ENCODE measurements at places on chromosomes 7 and 10. TPM values are rescaled to one million over a fixed set of nuclear protein-coding genes. Genes with fewer than 3 reads are reported as not detected.
A peak's percentile ranks its signal among the peaks of the same experiment; 100 is the strongest.

STAG3 gene
- total RNA-seq = 0.46 TPM

NEURL1 gene
- total RNA-seq = 0.06 TPM

FZD1 gene
- 8.4 TPM for total RNA-seq

CUEDC2 gene
- total RNA-seq = 61.9 TPM

MRPS16 gene
- total RNA-seq = 122 TPM

SLC16A9 gene
- total RNA-seq = not detected

SKIDA1 gene
- total RNA-seq = 0.71 TPM

SFRP5 gene
- not detected for total RNA-seq

RELN gene
- 0.02 TPM for total RNA-seq

GRCh38 chr7:141287936-141288335 is 214.1 kb downstream of the TMEM178B start:
- no peak overlapping the region for H3K4me3 ChIP-seq
- H3K27ac ChIP-seq = no peak overlapping the region
- no peak for DNase-seq

DNA sequence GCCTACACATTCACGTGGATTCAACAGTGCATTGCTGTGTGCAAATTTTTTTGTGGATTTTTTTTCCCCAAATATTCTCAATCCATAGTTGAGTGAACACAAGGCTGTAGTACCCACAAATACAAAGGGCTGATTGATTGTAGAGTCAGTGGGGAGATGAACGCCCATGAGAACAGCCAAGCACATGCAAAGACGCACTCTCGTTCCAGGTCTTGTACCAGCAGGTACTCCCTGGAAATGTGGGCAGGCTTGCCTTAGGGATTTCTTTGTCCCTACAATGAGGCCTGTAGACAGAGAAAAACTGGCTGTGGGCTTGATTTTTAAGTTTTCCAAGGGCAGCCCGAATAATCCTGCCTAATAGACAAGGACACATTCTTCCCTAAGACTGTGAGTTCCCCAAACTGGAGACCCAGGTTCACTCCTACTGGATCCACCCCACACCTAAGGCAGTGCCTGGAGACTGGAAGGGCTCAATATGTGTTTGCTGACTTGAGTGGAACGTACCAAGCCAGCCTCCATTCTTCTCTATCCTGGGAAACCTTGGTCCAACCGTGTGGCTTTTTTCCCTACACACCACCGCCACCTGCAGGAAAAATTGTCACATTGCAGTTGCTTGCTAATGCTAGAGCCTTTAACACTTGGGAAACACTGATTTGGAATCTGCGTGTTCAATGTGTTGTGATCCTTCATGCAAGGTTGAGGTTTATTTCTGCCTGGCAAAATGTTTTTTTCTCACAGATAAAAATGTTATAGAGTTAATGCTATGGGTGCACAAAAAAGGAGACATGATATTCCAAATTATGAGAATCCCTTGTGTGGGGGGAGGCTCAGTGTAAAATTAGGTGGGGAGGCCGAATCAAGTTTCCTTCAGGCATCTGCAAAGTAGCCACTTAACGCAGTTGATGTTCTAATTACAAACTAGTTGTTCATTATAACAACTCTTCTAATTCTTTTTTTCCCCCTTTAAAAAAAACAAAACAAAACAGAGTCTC is 49.3 kb downstream of the PPP1R17 start:
- peaks cover 3% of the 10 kb centered on the region for H3K27me3 ChIP-seq
- H3K4me3 ChIP-seq = no peak overlapping the region
- no peaks in the 10 kb centered on the region for H3K4me1 ChIP-seq
- H3K27ac ChIP-seq = no peak overlapping the region
- DNase-seq = peak; percentile 48
- no peaks in the 10 kb centered on the region for H3K36me3 ChIP-seq

DNA sequence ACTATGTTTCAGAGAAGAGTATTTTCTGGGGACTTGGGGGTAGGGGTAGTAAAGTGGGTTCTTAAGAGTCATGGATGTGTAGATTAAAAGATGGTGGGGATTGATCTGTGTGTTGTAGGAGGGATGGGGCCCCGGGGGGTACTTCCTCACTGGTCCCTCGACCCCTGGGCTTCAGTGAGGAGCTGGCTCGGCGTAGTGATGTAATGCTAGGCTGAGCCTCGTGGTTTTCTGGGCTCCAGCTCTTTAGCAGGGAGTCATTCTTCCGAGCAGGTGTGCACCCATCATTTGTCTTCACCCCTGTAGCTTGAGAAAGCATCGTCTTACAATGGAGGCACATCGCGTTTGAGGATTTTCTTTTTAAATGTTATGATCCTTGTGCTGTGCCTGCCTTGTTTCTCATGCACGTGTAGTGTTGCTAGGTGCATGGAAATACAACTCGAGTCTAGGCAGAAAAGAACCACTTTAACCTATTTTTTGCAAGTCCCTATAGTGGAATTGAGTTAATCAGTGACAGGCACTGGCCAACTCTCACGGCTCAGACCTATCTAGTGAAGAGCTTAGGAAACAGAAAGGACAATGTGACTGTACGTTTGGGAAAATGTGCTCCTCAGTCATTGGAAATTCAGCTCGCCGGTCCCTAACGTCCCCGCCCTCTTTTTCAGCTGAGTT is 106.1 kb upstream of the BTBD16 start:
- no peak for DNase-seq
- H3K27me3 ChIP-seq = peaks cover 5% of the 10 kb centered on the region
- no peaks in the 10 kb centered on the region for H3K36me3 ChIP-seq
- peaks cover 8% of the 10 kb centered on the region for H3K4me1 ChIP-seq
- no peak overlapping the region for H3K4me3 ChIP-seq

- peaks cover 5% of the 10 kb centered on the region for H3K27me3 ChIP-seq
- DNase-seq = no peak
Measured at GRCh38 chr7:141431140-141431479, 120.1 kb upstream of the AGK start.

- H3K27ac ChIP-seq = no peak overlapping the region
- no peak overlapping the region for H3K4me3 ChIP-seq
- peaks cover 1% of the 10 kb centered on the region for H3K27me3 ChIP-seq
- H3K4me1 ChIP-seq = no peaks in the 10 kb centered on the region
Measured at GRCh38 chr10:59290448-59290847, 71.9 kb downstream of the FAM13C start.

- H3K4me3 ChIP-seq = no peak overlapping the region
- H3K36me3 ChIP-seq = peaks cover 21% of the 10 kb centered on the region
- peaks cover 5% of the 10 kb centered on the region for H3K27me3 ChIP-seq
- H3K27ac ChIP-seq = no peak overlapping the region
- H3K4me1 ChIP-seq = peaks cover 32% of the 10 kb centered on the region
Measured at GRCh38 chr7:75533926-75534325, 41.8 kb downstream of the SPDYE5 start.

DNA sequence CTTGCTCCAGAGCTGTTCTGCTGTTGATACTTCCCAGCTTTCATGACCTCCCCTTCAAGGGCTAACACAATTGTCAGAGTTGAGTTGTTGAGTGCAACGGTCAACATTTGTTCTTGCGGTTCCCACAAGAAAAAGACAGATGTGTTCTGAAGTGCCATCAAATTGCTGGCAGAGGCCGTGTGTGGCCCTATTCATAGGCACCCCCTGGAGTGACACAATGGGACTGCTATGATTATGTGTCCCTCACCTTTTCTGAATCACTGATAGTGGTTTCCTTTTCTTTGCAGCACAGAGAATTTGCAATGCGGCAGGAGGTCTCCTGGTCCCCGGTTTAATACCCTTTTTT is 5.8 kb upstream of the IGFBP1 start:
- DNase-seq = no peak
- H3K27ac ChIP-seq = no peak overlapping the region
- H3K4me1 ChIP-seq = peaks cover 28% of the 10 kb centered on the region
- no peak overlapping the region for H3K4me3 ChIP-seq
- peaks cover 7% of the 10 kb centered on the region for H3K27me3 ChIP-seq
- H3K36me3 ChIP-seq = peaks cover 21% of the 10 kb centered on the region

DNA sequence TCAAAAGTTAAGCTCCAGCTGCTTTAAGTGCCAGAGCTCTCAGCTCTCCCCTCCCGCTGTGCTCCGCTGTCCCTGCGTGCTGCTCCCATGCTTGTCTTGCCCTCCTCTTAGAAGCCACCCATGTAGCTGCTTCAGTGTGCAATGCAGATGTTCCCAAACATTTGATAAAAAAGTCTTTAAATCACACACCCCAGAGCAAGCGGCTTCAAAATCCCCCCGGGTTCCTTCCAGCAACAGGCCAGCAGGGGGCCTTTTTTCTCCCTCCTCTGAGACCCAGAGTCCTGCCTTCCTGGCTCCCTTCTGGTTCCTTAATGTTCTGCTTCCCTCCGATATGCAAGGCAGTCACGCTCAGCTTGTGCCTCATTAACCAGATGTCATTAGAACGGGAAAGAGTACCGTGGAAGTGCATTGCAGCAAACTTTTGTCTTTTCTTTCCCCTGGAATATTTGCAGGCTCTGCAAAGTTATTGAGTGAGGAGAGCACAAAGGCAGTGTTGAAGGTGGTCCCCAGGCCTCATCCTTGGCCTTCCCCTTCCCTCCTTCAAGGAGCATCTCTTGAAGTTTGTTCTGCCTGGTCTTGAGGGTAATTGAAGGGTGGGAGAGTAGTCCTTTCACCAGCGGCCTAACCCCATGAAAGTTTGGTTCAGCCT is 25.5 kb downstream of the LDB3 start:
- H3K4me1 ChIP-seq = peaks cover 12% of the 10 kb centered on the region
- H3K27me3 ChIP-seq = peaks cover 3% of the 10 kb centered on the region
- peak; percentile 43 for DNase-seq
- no peaks in the 10 kb centered on the region for H3K36me3 ChIP-seq

- H3K27ac ChIP-seq = no peak overlapping the region
- no peak for DNase-seq
- no peaks in the 10 kb centered on the region for H3K4me1 ChIP-seq
Measured at GRCh38 chr10:117159390-117159789, 21.3 kb upstream of the VAX1 start.

GRCh38 chr7:55504967-55505658 is 67.2 kb downstream of the VOPP1 start:
- H3K27me3 ChIP-seq = no peaks in the 10 kb centered on the region
- H3K36me3 ChIP-seq = peaks cover 15% of the 10 kb centered on the region
- peak overlapping the region; percentile 66 for H3K27ac ChIP-seq
- no peak for DNase-seq

GRCh38 chr10:13634207-13634606 is 47.4 kb downstream of the PRPF18 start:
- no peak overlapping the region for H3K4me3 ChIP-seq
- H3K27me3 ChIP-seq = peaks cover 3% of the 10 kb centered on the region
- peaks cover 13% of the 10 kb centered on the region for H3K4me1 ChIP-seq
- no peak overlapping the region for H3K27ac ChIP-seq
- peaks cover 31% of the 10 kb centered on the region for H3K36me3 ChIP-seq

DNA sequence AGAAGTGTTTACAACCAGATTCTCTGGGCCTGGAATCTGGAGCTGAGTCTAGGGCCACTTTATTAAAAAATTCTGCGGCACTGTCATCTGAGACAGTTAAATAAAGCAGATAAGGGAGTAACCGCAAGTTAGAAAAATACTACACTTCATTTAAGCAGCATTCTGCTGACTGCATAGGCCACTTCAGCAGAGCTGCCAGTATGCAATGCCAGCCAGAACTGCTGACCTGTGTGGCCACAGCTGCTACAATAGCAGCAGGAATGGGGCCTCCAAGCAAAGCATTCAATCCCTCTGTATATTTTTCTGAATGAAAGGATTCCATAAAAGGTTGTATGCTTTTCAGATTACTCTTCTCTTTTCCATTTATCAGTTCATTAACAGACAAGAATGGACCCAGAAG is 136.0 kb downstream of the COL28A1 start:
- H3K4me1 ChIP-seq = no peaks in the 10 kb centered on the region
- peaks cover 3% of the 10 kb centered on the region for H3K27me3 ChIP-seq
- no peak for DNase-seq
- no peak overlapping the region for H3K27ac ChIP-seq

GRCh38 chr10:3105166-3105565 is 37.8 kb downstream of the PFKP start:
- no peak overlapping the region for H3K4me3 ChIP-seq
- H3K27ac ChIP-seq = no peak overlapping the region
- H3K4me1 ChIP-seq = no peaks in the 10 kb centered on the region
- H3K36me3 ChIP-seq = peaks cover 36% of the 10 kb centered on the region
- peaks cover 2% of the 10 kb centered on the region for H3K27me3 ChIP-seq
- DNase-seq = no peak

DNA sequence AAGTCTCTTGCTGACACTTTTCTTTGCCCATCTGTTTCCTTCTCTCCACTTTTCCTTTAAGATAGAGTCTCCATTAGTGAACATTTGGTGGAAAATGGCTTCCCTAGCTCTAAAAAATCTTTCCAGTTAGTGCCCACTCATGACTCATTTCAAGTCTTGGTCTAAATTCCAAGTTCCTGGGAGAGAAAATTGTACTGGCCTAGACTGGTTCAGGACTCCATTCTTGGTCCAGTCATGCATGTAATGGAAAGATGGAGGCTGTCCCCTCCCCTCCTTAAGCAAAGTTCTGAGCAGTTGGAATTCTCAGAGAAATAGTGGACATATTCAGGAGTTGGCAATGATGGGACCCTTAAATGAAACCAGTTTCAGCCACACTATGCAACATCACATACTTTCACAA is 3.8 kb upstream of the ALDH18A1 start:
- H3K4me1 ChIP-seq = peaks cover 13% of the 10 kb centered on the region
- peak overlapping the region; percentile 78 for H3K27ac ChIP-seq
- peaks cover 4% of the 10 kb centered on the region for H3K27me3 ChIP-seq
- H3K4me3 ChIP-seq = no peak overlapping the region
- no peaks in the 10 kb centered on the region for H3K36me3 ChIP-seq

- peak overlapping the region; percentile 96 for H3K4me3 ChIP-seq
- peaks cover 48% of the 10 kb centered on the region for H3K4me1 ChIP-seq
- H3K27ac ChIP-seq = peak overlapping the region; percentile 7
- no peak for DNase-seq
- H3K36me3 ChIP-seq = peaks cover 6% of the 10 kb centered on the region
Measured at GRCh38 chr10:37855636-37856035, 1.8 kb downstream of the ZNF248 start.

- DNase-seq = peak; percentile 80
- peak overlapping the region; percentile 73 for H3K27ac ChIP-seq
- peak overlapping the region; percentile 27 for H3K4me3 ChIP-seq
- H3K27me3 ChIP-seq = no peaks in the 10 kb centered on the region
- H3K4me1 ChIP-seq = peaks cover 85% of the 10 kb centered on the region
- no peaks in the 10 kb centered on the region for H3K36me3 ChIP-seq
Measured at GRCh38 chr10:77240041-77240652, 397.5 kb downstream of the KCNMA1 start.

- H3K27ac ChIP-seq = no peak overlapping the region
- no peaks in the 10 kb centered on the region for H3K4me1 ChIP-seq
- DNase-seq = no peak
- peaks cover 12% of the 10 kb centered on the region for H3K36me3 ChIP-seq
Measured at GRCh38 chr10:131435760-131436457, 124.4 kb upstream of the TCERG1L start.

- no peak overlapping the region for H3K4me3 ChIP-seq
- DNase-seq = no peak
- H3K4me1 ChIP-seq = peaks cover 8% of the 10 kb centered on the region
Measured at GRCh38 chr7:41466760-41467384, 236.0 kb downstream of the INHBA start.
